ENCODE measurements at places on chromosomes 12 and 14.

GRCh38 chr12:97639702-97640101, 177.1 kb downstream of the RMST start:
- DNase-seq: no peak

DNA sequence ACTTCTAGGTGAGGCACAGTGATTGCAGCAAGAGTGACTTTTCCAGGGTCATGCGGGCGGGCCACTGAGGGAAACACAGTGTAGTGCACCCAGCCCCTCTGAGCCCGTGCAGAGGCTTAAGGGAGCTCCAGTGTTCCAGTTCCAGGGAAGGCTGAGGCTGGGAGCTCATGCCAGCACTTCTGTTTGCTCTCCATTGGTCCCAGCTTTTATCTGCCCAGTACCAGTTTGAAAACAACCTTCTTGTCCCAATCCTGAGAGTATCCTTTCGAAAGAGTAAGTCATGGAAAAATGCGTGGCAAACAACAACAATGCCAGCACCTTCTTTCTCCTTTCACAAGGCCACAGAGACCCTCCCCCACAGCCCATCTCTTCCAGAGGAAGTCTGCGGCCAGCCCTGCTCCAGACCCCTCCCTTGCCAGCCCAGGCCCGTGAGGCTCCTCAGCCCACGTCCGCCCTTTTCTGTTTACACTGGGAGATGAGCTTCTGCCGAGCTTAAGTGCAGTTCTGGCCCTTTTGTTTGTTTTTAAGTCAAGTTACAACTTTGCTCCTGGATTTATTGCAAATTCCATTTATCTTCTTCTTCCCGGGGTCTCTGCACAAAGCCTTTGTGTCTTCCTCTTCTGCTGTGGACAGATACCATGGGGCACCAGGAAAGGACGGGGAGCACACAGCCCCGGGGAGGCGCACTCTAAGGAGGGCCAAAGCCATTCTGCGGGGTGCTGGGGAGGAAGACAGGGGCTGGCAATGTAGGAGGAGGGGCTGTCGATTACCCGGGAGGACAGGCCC, 185.6 kb downstream of the ZFP36L1 start:
- DNase-seq: no peak

DNA sequence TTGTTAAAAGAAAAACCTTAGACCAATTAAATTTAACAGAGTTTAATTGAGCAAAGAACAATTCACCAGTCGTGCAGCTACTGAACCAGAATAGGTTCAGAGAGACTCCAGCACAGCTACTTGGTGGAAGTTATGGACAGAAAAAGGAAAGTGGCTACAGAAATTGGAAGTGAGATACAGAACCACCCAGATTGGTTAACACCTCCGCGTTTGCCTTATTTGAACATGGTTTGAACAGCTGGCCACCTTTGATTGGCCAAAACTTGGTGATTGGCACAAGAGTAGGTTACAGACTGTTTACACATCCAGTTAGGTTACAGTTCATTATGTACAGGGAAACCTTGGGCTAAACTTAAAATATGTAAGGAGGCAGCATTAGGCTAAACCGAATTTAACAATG, 54.9 kb downstream of the SRGAP1 start:
- no peak for DNase-seq

DNA sequence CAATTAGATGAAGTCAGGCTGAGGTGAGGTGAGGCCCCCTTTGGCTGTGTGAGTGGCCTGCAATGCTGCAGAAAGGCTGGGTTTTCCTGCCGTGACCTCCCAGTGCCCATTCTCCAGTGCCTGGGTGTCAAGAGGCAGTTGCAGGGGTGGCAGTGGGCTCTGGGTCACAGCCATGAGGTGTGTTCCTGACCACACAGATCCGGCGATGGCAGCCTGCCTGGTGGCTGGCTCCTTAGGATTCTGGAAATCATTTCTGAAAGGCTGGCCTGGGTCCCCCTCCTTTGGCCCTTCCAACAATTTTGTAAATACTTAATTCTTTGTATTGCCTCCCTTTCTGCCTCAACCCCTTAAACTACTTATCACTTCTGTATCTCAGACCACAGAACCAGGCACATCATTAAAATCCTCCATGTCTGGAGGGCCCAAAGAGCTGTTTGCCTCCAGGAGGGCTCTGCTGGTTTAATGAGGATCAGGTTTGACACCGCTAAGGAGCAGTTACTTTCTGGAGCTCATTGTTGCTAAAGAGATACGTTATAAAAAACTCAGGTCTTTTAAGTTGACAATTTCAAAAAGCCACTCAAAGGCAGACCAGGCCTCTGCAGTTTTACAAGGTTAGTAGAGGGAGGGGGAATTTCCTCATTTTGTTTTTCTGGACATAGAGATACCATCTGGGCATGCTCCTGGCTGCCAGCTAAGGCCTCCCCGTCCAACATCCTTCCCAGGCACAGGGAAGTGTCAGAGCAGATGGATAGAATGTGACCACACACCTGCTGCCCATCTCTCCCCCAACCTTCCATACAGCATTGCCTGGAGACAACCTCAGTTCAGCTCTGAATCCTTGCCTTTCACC, 204.4 kb downstream of the FOXN3 start:
- no peak for DNase-seq

- no peak for DNase-seq
Measured at GRCh38 chr14:45705940-45706534, 453.0 kb upstream of the MIS18BP1 start.

DNA sequence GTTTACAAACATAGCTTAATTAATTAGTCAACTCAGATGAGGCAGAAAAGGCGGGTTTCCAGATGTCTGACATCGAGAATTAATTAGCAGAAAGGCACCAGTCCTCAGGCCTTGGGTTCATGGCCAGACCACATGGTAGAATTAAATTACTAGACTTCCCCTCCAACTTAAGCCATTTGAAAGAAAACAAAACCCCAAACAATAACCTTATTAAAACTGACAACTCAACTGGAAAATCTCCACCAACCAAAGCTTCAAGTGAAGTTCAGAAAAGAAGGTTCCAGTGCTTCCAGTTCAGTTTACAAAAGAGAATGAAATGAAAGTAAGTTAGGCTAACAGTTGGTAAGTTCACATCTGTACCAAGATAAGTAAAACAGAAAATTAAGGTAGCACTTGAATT, 349.5 kb downstream of the GRIN2B start:
- no peak for DNase-seq

GRCh38 chr12:8676651-8677050, 14.0 kb upstream of the MFAP5 start:
- no peak for DNase-seq

GRCh38 chr12:20269337-20270067, 98.8 kb upstream of the PDE3A start:
- no peak for DNase-seq

GRCh38 chr14:76984787-76985375, 43.6 kb downstream of the IRF2BPL start:
- DNase-seq: no peak

GRCh38 chr12:127035011-127035879, 1231.7 kb upstream of the TMEM132C start:
- no peak for DNase-seq

DNA sequence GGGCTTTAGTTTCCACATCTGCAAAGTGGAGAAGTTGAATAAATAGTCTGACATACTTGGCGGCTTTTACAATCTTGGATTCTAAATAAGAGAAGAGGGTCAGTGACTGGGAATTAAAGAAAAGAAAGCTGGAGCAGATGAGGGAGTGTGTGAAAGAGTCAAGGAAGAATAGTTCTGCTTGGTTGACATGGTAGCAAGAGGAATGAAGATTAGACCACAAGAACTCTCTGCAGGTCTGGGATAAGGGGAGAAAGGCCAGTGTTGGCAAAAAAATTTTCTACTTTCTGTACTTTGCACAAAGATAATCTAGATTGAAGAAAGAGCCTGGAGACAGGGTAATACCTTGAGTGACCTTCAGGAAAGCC, 5.9 kb downstream of the ITGB7 start:
- DNase-seq: no peak

DNA sequence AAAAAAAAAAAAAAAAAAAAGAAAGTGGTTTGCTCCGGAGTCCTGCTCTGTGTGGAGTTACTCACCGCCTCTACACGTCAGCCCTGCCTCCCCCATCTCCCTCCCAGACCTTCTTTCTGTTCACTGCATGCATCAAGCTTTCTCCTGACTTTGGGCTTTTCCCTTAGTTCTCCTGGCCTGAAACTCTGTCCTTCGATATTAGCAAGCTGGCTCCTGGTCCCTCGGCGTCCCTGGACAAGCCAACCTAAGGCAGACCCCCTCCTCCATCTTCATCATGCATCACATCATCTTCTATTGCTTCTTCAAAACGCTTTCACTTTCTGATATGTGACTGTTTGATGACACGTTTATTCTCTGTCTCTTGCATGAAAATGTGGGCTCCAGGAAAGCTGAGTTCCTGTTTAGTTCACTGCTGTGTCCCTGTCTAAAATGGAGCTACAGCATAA, 40.6 kb downstream of the SLC15A4 start:
- no peak for DNase-seq

GRCh38 chr14:71607056-71607455, 325.2 kb upstream of the RGS6 start:
- DNase-seq: no peak

DNA sequence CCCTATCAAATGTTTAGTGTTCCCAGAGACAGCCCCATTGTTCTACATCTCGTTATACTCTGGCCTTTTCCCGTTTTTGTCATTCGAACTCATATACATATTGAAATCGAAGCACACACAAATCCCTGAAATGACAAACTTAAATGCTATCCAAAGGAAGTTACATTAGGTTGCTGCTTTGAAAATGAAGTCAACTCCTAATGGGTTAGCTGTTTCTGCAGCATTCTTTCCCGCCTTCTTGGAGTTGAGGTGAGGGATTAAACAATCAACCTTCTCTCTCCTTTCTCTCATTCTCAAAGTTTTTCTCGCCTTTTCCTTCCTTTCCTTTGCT, 642 bp upstream of the PHC1 start:
- DNase-seq: no peak

GRCh38 chr12:130929363-130929762, 24.3 kb upstream of the ADGRD1 start:
- DNase-seq: no peak

GRCh38 chr12:20476551-20476950, 108.2 kb downstream of the PDE3A start:
- no peak for DNase-seq

DNA sequence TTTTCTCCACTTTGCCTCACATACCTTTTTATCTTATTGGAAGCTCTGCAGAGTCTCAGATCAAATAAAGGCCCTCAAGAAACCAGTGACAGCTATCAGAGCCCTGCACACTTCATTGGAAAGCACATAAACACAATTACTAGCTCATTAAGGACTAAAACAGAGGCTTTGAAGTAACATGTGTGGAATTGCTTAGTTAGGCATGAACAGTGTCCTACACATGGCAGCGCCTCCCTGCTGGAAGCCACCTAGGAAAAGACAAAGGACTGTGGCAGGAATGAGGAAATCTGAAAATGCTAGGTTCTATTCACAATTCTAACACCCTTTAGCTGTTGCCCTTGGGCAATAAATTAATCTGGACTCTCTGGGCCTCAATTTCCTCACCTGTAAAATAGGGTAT, 89.4 kb downstream of the SUDS3 start:
- no peak for DNase-seq

DNA sequence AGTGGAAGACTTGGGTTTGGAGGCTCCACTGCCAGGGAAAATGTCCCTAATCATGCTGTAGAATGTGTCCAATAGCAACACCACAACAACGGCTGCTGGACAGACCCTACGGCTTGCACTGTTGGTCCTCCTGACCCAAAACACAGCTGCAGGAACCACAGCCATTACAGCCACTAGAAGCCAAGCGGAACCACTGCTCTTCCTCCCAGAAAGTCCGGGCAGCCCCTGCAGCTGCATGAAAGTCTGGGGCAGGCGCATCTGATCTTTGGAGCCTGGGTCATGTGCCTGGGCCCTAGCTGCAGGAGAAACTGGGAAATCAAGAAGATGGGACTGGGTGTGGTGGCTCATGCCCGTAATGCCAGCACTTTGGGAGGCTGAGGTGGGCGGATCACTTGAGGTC, 124.7 kb upstream of the METAP2 start:
- no peak for DNase-seq

- DNase-seq: no peak
Measured at GRCh38 chr12:42332301-42333285, 6.6 kb downstream of the PPHLN1 start.

- DNase-seq: no peak
Measured at GRCh38 chr14:75425446-75425845, 2.4 kb upstream of the JDP2 start.

DNA sequence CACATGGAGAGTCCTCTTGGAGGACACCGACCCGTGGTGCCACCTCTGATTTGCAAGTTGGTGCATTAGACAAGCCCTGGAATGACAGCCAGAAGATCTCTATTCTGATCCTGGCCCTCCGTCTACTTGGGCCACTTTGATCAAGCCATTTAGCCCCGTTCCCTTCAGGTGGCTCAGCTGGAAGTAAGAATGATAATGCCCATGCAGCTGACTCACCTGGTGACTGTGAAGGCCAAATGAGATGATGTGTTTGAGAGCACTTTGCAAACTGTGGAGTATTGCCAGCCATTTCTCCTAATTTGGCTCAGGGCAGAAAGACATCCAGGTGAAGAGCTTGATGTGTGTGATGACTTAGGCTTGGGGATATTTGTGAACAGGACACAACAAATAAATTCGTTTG, 165.9 kb downstream of the ETV6 start:
- no peak for DNase-seq

GRCh38 chr12:55847033-55847432, 4.3 kb upstream of the MMP19 start:
- no peak for DNase-seq

DNA sequence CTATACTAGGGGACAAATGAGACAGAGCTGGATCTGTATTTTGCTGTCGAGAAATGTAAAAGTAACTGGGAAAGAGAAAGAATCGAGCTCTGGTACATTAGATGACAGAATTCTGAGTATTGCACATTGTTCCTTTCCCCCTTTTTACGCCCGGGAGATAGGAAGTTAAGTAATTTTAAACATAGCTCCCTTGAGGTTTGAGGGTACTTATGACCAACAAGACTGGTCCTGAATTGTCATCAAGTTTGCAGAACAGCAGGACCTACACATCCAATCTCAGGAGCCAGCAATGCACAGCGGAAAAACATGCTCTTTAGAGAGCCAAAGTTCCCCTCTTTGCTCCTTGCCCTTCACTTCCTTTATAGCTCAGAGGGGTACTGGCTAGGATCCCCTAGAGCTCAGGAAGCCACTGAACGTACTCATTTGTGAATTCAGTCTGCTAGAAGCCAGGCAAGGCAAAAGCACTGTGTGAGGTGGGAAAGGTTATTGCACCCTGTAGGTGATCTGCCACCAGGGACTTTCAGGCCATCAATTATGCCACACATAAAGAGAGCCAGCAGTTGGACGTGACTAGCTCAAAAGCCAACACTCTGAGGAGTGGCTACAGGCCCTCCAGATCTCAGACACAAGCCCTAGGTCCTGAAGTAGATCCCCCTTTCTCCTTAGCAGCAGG, 333.8 kb downstream of the KCNH5 start:
- DNase-seq: no peak

All from T-cell (primary cell).